ENCODE measurements at places on chromosomes 2 and 18.

- no peak for DNase-seq
Observed at GRCh38 chr2:45241061-45241561, 231.9 kb upstream of the SIX2 start.

DNA sequence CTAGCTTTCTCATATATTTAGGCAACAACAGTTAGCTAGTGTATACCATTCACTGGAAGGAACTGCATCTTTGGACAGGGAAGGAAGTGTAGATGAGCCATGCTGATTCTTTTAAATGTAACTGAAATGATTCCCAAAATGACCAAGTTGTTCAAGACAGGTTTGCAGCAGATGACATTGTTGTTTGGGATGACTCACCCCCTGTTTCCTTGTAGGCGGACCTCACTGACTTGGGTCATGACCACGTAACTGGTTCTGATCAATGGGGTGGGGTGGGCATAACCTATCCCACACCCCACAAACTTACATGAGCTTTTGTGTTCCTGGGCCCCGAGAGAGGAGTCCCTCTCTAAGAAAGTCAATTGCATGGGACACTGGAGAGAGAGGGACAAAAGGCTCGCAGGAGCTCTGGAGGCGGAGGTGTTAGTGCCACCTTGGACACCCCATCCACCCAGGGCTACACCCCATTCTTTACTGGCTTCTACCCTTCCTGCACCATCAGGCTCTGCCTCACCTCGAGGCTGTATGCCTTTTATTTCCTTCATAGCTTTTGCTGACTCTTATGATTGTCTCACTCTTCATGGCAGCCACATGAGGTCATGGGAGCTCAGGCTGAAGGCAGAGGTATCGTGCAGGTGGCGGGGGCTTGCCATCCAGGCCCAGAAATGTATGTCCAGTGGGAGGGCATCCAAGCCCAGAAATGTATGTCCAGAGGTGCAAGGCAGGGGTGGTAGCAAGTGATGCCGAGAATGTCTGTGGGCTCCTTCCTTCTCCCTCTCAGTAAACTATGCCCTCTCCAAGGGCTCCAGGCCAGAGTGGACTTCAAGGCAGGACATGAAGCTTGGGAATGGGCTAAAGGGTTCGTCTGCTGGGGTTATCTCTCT lies 108.0 kb downstream of the TWIST2 start:
- DNase-seq: no peak

- DNase-seq: no peak
Observed at GRCh38 chr2:74538881-74539339, 9.2 kb downstream of the HTRA2 start.

- DNase-seq: no peak
Observed at GRCh38 chr18:78128004-78128403, 851.6 kb upstream of the SALL3 start.

- DNase-seq: no peak
Observed at GRCh38 chr2:190986221-190986953, 27.6 kb downstream of the STAT1 start.

DNA sequence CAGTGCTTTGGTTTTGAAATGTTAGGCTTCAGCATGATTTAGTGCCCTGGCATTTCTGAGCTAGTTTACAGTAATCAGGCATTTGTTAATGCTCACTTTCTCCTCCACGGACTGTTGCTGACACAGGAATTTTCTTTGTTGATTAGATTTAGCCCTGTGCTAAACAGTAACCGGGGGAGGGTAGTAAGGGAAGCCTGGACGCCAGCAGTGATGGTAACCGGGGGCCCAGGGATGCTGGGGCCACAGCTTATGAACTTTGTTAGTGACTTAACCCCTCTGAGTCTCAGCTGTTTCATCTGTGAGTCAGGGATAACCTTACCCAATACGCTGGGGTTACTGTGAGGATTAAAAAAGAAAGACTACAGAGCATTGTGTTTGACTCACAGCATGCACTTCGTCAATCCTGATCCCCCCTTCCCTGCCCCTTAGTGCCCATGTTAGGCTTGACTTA lies 33.5 kb downstream of the KLHL29 start:
- no peak for DNase-seq

- no peak for DNase-seq
Observed at GRCh38 chr18:26185267-26185666, 41.0 kb upstream of the TAF4B start.

DNA sequence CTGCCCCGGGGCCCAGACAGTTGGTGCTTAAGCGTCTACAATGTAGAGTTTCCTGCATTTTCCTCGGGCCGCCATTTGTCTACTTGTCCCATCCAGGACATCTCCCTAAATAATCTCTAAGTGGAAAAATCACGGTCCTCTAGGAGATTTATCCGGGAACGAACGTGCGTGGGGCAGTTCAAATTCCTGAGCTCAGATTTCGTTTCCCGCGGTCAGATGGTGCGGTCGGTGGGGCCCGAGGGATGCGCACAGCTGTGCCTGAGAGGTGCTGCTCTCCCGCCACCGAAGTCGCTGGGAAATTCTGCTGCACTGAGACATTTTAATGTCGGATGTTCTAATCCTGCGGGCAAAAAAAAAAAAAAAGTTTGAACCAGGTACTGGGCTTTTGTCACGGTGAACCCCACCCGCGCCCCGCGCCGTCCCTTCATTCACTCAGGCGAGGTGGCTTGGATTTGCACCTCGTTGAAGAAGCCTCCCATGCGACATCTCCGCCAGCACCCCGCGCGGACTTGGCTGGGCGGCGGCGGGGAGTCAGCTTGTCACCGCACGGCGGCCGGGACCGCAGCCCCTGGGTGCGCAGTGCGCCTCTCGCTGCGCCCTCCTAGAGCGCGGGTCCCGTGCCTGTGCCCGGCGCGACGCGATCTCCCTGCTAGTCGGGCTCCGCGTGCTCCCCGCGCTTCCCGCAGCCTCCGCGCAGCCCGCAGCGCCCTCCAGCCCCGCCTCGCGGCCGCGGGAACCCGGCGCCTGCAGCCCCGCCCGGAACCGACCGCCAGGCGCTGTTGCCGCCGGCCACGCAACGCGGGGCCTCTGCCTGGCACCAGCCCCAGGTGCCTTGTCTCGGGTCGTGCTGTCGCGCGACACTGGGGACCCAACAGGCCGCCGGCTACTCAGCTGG lies 191.9 kb upstream of the TCF4 start:
- DNase-seq: no peak

- no peak for DNase-seq
Observed at GRCh38 chr2:162712598-162712997, 126.0 kb downstream of the KCNH7 start.

DNA sequence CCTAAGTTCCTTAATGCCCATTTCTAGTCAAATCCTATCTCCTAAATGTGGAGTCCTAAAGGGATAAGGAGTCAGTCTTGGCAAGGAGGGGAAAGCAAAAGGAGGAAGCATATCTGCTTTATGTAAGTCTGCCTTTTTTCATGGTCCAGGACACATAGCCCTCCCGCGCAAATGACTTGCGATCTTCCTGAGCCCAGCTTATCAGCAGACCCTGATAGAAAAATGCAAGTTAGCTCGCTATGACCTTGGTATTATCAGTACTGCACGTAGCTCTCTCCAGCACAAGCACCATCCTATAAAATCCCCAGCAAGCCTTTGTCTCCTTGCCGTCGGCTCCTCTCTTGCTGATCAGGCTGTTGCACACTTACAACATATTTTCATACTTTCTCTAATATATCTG lies 281.4 kb upstream of the KCNH7 start:
- DNase-seq: no peak

DNA sequence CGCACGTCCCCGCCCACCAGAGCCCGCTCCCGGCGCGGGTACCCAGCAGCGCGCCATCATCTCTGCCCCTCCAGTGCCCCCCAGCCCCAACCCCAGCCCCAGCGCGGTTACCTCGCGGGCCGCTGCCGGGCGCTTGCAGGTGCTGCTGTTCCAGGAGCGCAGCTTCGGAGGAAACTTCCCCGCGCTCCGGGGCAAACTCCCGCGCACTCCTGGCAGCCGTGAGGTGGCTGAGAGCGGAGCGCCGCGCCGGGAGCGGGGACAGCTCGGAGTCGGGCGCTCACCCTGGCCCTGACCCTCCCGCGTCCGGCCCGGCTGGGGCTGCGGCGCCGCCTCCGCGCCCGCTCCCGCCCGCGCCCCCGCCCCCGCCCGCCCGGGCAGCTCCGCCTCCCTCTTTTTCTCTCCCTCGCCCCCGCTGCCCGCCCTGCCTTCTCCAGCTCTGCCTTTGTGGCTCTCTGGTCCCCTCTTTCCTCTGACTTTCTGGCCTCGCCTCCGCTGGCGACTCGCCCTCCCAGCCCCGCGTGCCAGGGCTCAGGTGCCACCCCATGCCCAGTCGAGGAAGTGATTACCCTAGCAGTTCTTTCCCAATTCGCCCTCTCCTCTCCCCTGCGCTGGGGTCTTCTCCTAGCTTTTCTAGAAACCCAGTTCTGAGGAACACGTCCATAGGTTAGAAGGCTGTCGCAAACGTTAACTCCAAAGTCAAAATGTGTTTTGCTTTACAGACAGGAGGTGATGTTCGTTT lies at the start of gene CHST9:
CHST9 (minus strand) TSS at position 284 of the 739 bp plus-strand sequence. CDS start 42,499 bp downstream, outside the sequence.
- DNase-seq: no peak

All from T-helper 2 cell (primary cell).